ENCODE measurements at places on chromosomes 7 and 10. TPM values are rescaled to one million over a fixed set of nuclear protein-coding genes. Genes with fewer than 3 reads are reported as not detected.

The MYL10 gene
- not detected for total RNA-seq

The CCL24 gene
- total RNA-seq: not detected

The PTPRZ1 gene
- not detected for total RNA-seq

The LRRTM3 gene
- not detected for total RNA-seq

The GPR85 gene
- total RNA-seq: 9.2 TPM

The IDI1 gene
- 91.7 TPM for total RNA-seq

The CPA2 gene
- under 0.01 TPM for total RNA-seq

The SH2D4B gene
- total RNA-seq: not detected

The NDUFB2 gene
- 44.9 TPM for total RNA-seq

Measured in fibroblast of lung (primary cell).